Right forelimb (tissue), 1 donor: ENCODE measurements at places on chromosomes 12 and 14.

- DNase-seq, result no peak
Measured at GRCh38 chr12:113267621-113268020, 46.4 kb downstream of the TPCN1 start.

DNA sequence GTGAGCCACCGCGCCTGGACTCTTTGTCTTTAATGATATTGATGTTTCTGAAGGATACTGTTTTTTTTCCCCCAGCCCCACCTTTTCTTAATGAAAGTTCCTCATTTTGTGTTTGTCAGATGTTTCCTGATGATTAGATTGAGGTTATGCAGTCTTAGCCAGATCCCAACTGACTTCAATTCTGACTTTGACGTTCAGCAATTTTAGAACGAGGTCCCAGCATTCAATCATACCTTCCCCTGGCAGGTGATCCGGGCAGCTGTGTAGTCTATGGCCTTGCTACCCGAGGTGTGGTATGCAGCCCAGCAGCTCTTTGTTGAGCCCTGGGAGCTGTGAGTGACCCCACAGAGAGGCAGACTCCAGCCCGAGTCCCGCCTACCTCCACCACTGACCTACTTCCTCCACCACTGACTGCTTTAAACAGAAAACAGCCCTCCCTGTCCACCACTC lies 82.7 kb downstream of the LGMN start:
- no peak for DNase-seq

- DNase-seq, result no peak
Measured at GRCh38 chr12:122888232-122888752, 7.6 kb downstream of the VPS37B start.

- no peak for DNase-seq
Measured at GRCh38 chr14:100887728-100888335, 15.7 kb downstream of the RTL1 start.
